ENCODE measurements at places on chromosomes 13 and 19.
A peak's percentile ranks its signal among the peaks of the same experiment; 100 is the strongest.

DNA sequence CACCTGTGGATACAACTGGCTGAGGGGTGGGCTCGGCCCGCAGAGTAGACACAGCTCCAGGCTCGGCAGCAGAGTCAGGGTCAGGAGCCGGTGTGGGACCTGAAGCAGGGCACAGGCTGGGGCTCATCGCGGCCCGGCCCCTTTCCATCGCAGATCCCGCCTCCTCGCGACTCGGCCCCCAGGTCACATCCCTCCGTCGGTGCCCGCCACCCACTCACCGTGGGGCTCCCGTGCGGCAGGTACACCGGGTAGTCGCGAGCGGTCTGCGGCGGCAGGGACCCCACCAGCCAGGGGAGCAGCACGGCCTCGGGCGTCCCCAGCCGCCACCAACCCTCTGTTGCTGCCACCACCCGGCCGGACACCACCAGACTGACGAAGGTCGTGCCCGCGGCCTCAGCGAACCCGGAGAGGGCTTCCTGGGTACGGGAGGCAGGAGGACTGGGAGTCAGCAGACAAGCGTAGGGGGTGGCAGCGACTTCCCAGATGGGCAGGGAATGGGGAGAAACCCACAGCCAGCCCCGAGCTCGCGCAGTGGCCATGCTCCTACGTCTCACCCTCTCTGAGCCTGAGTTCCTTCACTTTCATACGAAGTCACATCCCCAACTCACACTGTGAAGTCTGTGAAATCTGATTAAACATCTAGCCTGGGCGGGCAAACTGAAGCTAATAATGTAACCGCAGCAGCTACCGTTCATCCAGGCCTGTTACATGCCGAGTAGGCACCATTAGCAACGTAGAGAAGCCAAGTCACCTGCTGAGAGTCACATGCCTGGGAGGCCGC, 3.7 kb downstream of the FUZ start:
- DNase-seq: peak; percentile 66

- no peak for DNase-seq
Observed at GRCh38 chr13:33218020-33218419, 67.5 kb downstream of the STARD13 start.

DNA sequence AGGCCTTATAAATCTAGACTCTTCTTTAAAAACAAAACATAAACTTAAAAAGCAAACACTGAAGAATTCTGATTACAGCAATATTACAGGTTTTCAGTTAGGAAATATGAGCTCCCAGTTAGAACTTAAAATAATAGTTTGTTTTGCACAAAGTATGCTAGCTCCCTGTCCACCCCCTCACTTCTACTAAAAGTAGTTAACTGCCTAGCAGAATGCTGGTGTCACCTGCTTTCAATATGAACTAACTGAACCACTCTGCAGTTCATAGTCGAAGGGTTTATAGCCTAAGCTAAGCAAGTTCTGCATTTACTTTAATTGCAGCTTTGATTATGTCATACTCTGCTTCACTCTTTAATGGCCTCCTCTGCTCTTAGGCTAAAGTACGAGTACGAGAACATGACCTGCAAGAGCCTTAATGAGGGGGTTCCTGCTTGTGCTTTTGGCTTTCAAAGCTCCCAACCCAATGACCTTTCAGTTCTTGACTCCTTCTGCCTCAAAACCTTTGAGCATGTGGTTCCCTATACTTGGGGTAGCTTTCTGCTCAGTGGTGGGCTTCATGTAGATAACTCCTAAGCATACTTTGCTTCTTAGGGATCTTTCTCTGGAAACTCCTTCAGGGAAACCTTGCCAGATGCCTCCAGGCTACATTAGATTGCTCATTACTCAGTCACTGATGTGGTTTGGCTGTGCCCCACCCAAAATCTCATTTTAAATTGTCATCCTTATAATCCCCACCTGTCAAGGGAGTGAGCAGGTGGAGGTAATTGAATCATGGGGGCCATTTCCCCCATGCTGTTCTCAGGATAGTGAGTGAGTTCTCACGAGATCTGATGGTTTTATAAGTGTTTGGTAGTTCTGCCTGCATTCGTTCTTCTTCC, 278.9 kb upstream of the ARGLU1 start:
- DNase-seq: no peak

DNA sequence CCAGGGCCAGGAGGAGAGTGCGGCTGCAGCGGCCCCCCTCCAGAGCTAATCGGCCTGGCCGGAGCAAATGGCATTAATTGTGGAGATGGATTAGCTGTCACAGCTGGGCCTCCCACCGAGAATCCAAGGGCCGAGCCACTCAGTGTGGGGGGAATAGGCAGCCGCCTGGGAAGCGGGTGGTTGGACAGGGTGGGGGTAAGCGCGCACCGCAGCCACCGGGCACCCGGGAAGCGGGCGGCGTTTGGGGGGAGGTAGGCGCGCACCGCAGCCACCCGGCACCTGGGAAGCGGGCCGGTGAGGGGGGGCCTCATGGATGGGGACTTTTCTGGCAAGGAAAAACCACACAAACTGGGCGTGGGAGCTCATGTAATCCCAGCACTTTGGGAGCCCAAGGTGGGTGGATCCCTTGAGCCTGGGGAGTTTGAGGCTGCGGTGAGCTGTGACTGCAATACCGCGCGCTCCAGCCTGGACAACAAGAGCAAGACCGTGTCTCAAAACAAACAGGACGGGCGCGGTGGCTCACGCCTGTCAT, 9.7 kb downstream of the R3HDM4 start:
- no peak for DNase-seq

GRCh38 chr19:1871140-1871597, 7.8 kb upstream of the KLF16 start:
- DNase-seq: no peak

- DNase-seq: no peak
Observed at GRCh38 chr13:41013835-41014234, 5.3 kb downstream of the ELF1 start.

GRCh38 chr13:55263045-55263444, 1877.7 kb upstream of the PRR20A start:
- DNase-seq: no peak

Measured in transverse colon (tissue), 4 donors.